ENCODE measurements at places on chromosomes 12 and 14.

DNA sequence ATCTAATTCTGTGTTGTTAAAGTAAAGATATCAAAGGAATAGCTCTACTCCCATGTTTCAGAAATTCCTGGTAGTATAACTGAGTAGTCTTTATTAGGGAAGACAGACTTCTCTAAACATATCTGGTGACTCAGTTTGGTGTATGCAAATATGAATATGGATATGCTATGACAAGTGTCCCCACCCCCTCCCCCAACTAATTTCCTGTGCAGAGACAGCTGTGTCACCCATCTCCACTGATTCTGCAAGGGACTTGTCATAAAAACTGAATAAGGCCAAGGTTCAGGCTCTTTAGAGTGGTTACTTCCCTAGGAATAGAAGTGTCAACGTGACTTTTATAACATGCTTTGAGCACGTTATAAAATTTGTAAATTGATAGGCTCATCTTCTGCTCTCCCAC lies 429.1 kb downstream of the DAD1 start:
- DNase-seq = no peak

DNA sequence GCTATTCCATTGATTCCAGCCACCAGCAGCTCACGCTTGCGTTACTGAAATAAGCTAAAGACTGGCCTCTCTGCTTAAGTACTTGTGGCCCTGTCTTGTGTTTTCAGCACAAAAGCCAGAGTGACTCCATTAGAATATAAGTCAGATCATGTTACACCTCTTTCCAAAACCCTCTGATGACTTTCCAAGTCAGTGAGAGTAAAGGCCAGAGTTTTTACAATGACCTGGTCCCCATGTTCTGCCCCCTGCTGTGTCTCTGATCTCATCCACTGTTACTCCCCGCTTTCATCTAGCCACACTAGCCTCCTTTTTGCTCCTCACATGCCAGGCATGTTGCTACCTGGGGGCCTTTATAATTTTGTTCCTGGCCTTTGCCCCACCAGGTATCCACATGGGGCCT lies 6.9 kb upstream of the CKAP4 start:
- DNase-seq = no peak

- no peak for DNase-seq
Measured at GRCh38 chr12:96120359-96121100, 73.6 kb upstream of the ELK3 start.

GRCh38 chr14:58249611-58250010 lies 5.0 kb downstream of the PSMA3 start:
- no peak for DNase-seq

DNA sequence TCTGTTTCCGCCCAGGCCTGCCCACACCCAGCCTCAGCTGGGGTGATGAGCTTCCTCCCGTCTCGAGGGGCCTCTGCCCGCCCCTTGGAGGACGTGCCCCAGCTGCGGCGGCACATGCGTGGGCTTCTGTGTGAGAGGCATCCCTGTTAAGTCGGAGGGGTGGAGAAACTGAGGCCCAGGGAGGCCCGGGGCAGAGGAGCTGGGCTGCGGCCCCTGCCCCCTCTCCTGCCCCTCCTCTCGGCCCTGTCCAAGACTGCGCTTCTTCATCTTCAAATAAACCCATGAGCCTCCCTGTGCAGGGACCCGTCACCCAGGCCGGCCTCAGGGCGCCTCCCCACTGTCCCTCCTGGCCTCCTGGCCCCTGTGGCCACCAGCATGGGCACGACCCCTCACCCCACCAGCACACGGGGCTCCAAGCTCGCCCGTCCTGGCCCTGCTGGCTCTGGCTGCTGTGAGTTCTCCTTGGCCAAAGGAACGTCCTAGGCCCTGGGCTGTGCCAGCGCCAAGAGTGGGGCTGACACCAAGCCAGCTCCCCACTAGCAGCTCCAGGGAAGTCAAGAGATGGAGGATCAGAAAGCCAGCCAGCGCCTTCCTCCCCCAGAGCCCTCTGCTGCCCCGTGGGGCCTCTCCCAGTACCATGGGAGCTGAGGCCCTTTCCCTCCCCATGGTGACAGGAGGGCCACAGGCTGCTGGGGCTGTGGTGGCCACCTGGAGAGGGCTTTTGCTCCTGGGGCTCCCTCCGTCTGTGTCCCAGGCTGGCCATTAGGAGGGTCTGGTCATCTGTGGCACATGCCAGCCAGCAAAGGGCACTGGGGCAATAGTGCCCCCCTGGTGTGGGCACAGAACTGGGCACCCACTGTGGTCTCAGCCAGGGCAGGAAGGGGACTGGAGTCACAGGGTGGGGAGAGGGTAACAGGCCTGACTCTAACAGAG lies 180.4 kb downstream of the KIF26A start:
- DNase-seq = no peak

GRCh38 chr12:115257791-115258190 lies 573.8 kb upstream of the TBX3 start:
- no peak for DNase-seq

- no peak for DNase-seq
Measured at GRCh38 chr12:22993609-22994315, 368.8 kb downstream of the ETNK1 start.

DNA sequence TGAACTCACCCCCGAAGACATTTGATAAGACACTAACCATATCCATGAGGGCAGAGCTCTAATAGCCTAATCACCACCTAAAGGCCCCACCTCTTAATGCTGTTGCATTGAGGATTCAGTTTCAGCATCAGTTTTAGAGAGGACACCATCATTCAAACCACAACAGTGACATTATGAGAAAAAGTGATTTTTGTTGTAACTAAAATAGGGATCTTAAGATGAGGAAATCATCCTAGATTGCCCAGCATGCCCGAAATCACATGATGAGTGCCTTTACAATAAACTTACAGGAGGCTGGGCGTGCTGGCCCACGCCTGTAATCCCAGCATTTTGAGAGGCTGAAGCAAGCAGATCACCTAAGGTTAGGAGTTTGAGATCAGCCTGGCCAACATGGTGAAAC lies 9.7 kb upstream of the GLT1D1 start:
- DNase-seq = no peak

GRCh38 chr14:50854521-50854920 lies 17.3 kb upstream of the ABHD12B start:
- DNase-seq = no peak

DNA sequence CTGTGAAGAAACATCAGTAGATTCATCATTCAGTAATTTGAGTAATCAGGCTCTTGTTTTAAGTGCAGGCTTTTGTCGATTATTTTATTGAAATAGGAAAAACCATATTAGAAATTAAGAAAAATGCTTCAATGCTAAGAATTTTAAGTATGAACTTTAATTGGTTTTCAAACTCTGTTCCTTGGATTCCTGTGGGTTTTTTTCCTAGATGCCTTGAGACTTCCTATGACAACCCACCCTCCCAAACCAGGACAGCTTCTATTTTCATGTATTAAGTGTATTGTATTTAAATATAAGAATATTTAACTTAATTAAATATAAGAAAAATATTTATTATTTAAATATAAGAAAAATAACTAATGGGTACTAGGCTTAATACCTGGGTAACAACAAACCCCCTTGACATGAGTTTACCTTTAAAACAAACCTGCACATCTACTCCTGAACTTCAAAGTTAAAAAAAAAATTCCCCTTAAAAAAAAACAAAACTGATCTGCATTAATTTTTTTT lies 3.0 kb downstream of the ARHGAP5 start:
- no peak for DNase-seq

GRCh38 chr12:45695035-45695434 lies 34.5 kb upstream of the ARID2 start:
- no peak for DNase-seq

DNA sequence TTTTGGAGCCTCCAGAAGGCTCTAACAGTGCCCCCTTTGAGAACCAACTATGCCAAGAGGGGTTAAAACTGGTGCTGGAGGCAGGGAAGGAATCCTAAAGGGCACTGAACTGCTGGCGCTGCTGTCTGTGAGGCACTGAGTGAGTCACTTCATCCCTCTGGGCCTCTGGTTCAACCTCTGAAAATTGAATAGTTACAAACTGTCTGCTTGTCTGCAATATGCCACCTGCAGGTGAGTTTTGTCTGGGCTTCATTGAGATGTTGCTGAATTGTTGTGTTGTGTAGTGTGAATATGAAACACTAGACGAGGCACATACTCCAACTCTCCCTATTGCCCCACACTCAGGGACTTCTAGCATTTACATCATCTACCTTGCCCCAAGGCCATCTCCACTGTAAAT lies 68.0 kb downstream of the GRIN2B start:
- DNase-seq = no peak

DNA sequence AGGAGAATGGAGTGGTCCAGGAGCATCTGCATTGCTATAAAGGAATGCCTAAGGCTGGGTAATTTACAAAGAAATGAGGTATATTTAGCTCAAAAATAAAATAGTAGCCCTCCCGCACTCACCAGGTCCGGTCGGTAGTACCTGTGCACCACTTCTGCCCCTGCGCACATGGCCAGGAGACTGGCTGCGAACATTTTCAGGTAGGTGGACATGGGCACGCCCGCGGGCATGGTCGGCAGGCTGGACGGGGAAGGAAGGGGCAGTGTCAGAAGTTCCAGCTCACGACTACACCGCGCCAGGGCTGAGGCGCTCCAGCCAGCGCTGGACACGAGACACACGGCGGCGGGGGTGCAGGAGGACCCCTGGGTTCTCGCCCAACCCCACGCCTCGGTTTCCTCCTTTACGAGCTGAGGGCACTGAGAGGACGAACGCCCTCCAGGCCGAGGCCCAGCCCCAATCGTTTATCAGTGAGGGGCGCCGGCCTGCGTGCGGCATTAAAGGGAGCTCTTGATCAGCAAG lies 9.1 kb upstream of the TDG start:
- DNase-seq = no peak
